ENCODE measurements at places on chromosomes 16 and 17.

DNA sequence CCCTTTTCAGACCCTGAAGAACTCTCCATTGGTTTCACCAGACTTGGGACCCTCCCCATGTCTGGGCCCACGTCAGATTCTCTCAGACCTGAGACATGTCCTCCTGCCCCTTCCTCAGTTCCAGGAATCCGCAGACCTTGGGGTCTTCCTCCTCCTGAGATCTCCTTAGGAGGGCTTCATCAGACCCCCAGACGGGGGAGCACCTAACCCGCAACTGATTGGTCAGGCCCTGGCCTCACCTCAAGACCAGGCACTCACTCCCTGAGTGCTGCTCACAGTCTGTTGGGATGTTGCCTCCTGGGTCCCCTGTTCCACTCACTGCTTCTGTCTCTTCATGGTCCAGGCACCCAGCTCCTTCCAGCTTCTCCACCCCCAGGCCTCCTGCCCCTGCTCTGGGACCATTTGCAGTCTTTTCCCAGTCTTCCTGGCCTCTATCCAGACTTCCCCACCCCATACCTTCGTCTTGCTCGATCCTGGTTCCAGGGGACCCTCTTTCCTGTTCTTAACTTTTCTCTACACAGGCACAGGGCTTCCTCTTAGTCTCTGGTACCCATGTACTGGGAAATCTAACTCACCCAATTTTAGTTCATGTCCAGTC is 1.2 kb downstream of the GID4 start:
- DNase-seq, result no peak

- no peak for DNase-seq
These were observed 5.4 kb upstream of the PRR35 start for GRCh38 chr16:554640-555365.

DNA sequence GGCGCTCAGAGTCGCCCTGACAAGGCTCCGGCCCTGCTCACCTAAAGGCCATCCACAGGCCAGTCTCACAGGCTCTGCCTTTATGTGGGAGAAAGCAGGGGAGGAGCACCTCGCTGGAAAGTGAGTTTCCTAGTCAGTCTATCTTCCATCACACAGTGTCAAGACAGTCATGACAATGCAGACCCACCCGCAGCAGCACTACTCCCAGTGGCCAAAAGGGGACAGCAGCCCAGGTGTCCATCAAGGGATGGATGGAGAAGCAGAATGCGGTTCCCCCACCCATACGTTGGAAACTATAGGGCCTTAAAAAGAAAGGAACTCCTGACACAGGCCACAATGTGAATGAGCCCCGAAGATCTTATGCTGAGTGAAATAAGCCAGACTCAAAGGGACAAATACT is 226.8 kb downstream of the ENGASE start:
- DNase-seq, result no peak

DNA sequence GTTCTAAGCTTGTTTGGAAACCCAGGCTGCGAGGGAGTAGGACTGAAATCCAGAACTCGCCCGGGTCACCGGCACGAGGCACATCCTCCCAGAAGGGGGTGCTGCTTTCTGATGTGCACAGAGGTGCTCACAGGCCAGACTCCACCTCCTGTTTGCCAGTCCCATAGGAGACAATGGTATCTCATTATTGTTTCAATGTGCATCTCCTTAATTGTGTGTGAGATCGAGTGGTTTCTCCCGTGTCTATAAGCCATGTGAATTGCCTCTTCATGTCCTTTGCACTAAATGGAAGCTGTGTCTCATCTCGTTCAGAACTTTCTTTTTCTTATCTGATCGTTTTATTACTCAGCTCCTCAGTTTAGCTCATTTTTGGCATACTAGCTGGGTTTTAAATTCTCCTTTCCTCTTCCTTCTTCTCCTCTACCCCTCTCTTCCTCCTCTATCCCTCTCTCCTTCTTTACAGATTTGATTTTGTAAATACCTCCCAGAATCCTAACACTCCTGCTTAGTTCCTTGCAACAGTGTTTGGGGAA is 32.1 kb upstream of the PRKCB start:
- DNase-seq, result no peak

DNA sequence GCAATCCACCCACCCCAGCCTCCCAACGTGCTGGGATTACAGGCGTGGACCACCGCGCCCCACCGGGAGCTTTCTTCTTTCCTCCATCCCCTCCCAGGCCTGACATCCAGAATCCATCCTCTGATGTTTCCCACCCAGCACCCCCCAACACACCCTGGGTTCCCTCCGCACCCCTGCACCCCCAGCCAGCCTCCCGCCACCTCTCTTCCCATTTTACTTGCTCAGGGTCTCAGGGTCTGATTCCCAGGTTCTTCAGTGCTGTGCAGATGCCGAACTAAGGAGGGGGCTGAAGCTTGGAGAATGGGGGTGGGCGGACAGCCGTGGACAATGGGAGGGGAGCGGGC is 225 bp downstream of the ASGR1 start:
- DNase-seq, result no peak

GRCh38 chr16:86498155-86498670 is 12.1 kb upstream of the FOXF1 start:
- no peak for DNase-seq

- DNase-seq, result peak; percentile 30
These were observed 36.4 kb upstream of the ARHGAP17 start for GRCh38 chr16:25051406-25052150.

GRCh38 chr17:18119938-18120337 is 11.4 kb downstream of the MYO15A start:
- DNase-seq, result no peak

GRCh38 chr16:6574146-6574545 is 758.5 kb upstream of the RBFOX1 start:
- DNase-seq, result no peak

GRCh38 chr17:48570325-48571023 is 7.7 kb downstream of the HOXB4 start:
- DNase-seq, result no peak

Data from brain (organoid and tissue), 16 donors.